ENCODE measurements at places on chromosomes 1 and 21. TPM values are rescaled to one million over a fixed set of nuclear protein-coding genes. Genes with fewer than 3 reads are reported as not detected.
A peak's percentile ranks its signal among the peaks of the same experiment; 100 is the strongest.

- DNase-seq = peak; percentile 76
These were observed 46.8 kb upstream of the WASF2 start for GRCh38 chr1:27536767-27537166.

DNA sequence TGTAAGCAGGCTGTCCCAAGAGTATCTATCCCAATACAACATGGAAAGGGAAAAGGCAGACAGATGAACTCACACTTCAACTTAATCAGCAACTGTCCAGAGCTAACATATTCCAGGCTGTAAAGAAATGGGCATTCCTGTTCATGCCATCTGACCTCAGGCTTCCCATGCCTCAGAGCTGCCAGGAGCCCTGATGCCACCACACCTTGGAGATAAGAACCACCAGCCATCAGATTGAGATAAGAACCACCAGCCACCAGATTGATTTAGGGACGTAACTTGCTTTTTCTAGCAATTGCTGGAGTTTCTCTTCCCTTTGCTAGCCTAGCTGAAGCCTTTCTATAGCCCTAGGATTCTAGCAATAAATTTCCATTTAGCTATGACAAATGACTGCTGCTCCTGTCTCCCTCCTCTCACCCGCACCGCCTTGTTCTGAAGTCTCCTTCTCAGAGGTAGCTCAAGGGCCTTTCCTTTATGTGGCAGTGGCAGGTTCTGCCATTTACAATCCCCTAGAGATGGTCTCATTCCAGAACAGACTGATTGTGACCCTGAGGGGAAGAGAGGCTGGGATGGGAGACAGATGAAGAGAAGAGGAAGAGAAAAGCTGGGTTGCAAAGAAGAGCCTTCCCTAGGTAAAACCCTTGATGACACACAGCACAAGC lies 88.0 kb upstream of the CTTNBP2NL start:
- DNase-seq = no peak

DNA sequence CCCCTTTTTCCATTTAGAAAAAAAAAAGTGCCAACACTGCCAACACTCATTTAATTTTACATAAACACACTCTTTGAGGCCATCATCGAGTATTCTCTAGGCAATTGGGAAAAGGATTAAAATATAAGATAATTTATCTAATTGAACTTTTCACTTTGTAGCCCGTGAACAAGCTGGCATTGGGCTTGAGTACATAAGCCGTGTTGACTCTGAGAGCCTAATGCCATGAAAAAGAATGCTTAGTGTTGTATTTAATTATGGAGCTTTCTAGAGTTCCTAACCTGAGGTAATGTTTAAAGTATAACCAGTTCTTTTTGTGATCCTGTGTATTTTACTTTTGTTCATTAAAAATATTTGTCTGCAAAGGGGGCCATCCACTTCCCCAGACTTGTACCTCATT lies 193.8 kb downstream of the LYPLAL1 start:
- no peak for DNase-seq

DNA sequence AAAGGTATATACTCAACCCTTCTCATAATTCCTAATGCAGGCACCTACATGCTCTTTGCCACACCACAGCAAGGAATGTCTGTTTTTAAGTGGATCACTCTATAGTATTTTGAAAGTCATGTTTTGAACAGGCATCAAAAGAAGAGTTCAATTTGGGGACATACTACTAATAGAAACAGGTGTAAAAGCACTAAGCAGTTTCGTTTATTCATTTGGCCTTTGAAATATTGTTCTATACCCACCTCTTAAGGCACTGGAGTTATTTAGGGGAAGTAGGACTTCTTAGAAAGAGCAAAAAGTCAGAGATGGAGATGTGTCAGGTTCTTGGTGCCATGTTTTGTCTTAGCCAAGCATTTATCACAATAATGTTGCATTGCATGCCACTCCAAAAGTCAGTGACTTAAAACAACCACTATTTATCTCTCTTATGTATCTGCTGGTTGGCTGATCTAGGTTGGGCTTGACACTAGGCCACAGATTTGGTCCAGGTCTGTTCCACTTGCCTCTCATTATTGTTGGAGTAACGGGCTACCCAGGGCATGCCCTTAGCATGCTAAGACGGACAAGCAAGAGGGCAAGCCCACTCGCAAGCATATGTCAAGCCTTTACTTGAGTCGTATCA lies 107.5 kb downstream of the RGL1 start:
- DNase-seq = no peak

DNA sequence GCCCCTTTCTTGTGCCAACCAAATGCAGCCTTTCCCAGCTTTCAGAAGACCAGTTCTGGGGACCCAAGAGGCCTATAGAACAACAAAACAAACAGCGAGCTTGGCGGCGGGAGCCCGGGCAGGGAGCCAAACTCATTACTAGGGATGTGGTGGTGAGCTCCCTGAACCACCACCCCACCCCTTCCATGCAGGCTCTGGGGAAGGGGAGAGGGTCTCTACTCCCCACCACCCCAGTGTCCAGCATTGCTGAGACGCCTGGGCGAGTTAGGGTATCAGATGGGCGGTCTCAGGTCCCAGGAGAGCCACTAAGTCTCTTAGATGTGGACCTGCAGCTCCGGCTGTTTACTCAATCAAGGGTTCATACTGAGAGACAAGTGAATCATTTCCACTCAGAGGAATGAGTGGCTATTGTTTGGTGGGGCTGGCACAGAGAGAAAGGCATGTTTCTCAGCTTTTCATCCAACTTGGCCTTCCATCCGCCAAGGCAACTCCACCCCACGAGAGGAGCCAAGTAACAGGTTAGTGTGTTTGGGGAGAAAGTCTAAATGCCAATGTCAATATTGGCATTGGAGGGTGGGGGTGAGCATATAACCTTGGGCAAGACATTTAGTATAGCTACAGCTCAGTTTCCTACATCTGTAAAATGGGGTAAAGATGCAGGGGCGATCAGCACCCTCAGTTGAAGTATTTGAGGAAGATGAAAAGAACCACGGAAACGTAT lies 40.9 kb downstream of the PLXNA2 start:
- DNase-seq = no peak

DNA sequence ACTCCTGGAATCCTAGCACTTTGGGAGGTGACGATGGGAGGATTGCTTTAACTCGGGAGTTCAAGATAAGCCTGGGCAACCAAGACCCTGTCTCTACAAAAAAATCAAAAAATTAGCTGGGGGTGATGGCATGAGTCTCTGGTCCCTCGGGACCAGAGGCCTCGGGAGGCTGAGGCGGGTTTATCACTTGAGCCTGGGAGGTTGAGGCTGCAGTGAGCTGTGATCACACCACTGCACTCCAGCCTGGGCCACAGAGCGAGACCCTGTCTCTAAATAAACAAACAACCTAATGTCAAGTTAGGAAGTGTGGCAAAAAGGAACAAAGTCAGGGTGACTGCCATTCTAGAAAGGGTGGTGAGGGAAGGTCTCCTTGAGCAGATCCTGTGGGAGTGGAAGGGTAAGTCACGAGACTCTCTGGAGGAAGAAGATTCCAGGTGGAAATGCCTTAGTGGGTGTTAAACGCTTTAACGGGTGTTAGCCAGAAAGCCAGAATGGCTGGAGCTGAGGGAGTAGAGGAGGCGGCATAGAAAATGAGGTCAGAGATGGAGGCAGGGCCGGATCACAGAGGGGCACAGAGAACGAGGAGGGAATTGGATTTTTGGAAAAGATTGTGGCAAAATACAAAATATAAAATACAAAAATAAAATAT lies 62.2 kb upstream of the ATP5PO start:
- no peak for DNase-seq

DNA sequence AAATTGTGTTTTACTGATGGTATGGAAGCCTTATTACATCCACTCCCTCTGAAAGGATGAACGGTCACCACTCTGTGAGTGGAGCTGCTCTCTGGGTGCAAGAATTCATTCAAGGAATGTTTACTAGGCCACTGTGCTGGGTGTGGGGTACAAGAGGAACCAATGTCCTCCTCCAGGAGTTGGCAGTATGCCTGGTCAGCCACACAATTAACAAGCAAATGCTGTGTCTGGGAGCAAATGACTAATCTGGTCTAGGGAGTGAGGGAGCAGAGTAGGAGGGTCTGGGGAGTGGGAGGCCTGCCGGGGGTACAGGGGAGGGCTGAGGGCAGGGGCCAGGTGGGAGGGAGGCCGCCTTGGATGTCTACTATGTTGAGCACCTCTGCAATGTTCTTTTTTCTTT lies 27.2 kb upstream of the TDRD10 start:
- no peak for DNase-seq

DNA sequence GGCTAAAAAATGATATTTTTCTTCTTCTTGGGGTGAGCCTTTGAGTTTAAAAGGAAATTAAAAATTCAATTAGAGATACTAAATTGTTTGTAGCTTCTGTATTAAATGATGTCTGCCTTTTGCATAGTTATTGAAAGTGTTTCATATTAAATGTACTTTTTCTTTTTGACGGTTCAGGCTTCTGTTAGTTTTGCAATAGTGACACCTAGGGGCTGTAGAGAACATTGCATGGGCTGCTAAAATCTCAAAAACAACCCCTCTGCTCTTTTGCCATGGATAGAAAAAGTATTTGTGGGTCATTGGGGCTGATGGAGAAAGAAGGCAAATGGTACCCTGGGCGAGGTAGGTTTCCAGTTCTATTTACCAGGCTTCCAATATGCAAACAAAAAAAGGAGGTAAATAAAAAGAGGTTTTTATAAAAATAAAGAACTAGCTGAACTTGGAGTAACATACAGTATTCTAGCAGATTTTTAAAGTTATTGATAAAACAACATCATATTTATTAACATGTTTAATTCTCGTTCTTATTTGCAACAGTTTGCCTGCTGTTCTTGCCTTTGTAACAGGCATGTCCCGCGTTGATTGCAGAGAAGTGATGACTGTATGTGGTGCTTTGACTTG lies 115.4 kb upstream of the HOOK1 start:
- DNase-seq = peak; percentile 73

GRCh38 chr1:241846862-241847539 lies 1.0 kb upstream of the EXO1 start:
- DNase-seq = no peak

- no peak for DNase-seq
These were observed 15.6 kb downstream of the PCP4 start for GRCh38 chr21:39882839-39883195.

DNA sequence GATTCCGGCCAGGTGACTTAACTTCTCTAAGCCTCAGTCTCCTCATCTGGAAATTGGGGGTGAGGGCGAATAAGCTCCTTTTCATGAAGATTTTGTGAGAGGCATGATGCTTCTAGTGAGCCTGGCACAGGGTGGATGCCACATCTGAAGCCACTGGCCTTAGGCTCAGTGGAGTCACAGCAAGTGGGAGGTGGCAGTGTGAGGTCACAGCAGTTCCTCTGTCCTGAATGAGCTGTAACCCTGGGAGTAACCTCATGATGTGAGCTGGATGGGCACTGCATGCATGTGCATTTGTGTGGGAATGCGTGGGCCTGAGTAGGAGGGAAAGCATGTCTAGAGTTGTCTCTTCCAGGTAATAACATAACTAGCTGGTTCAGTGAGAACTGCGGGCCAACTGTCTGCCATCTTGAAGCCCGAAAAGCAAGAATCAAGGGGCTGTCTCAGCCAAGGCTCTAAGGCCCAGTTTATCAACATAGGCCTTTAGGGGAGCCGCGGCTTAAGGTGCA lies 27.0 kb upstream of the HTR1D start:
- no peak for DNase-seq

Gene FCGR3B
- not detected for total RNA-seq

Gene CSF3R
- not detected for total RNA-seq

Gene CFAP45
- not detected for total RNA-seq

Gene LRIG2
- 41.8 TPM for total RNA-seq

Gene OR2AK2
- total RNA-seq = 0.35 TPM

Gene FCRL6
- not detected for total RNA-seq

All from GM23338 (cell line).